ENCODE measurements at places on chromosomes 1 and 21. TPM values are rescaled to one million over a fixed set of nuclear protein-coding genes. Genes with fewer than 3 reads are reported as not detected.

- DNase-seq, result peak; percentile 43
- H3K36me3 ChIP-seq, result no peaks in the 10 kb centered on the region
- H3K27ac ChIP-seq, result peak within 1 kb of the TSS; percentile 32
- peak within 1 kb of the TSS; percentile 95 for H3K4me3 ChIP-seq
- H3K4me1 ChIP-seq, result peaks cover 47% of the 10 kb centered on the region
- H3K27me3 ChIP-seq, result peaks cover 54% of the 10 kb centered on the region
Measured at GRCh38 chr1:166975361-166976129, at the start of gene ILDR2. TSS of gene ILDR2 (minus strand) at chr1:166975540. CDS start at chr1:166975268, 272 bp downstream.

PYHIN1 gene
- not detected for total RNA-seq

GRCh38 chr1:78047631-78048030 is 1.9 kb downstream of the GIPC2 start:
- H3K4me3 ChIP-seq, result peak overlapping the region; percentile 18
- DNase-seq, result no peak
- no peaks in the 10 kb centered on the region for H3K36me3 ChIP-seq
- H3K27me3 ChIP-seq, result peaks cover 71% of the 10 kb centered on the region

GJA8 gene
- not detected for total RNA-seq

LCE1E gene
- total RNA-seq, result not detected

GRCh38 chr1:26034504-26035202 is 11.3 kb downstream of the SLC30A2 start:
- H3K4me1 ChIP-seq, result peaks cover 41% of the 10 kb centered on the region
- H3K36me3 ChIP-seq, result no peaks in the 10 kb centered on the region
- peak overlapping the region; percentile 97 for H3K4me3 ChIP-seq
- DNase-seq, result no peak
- no peak overlapping the region for H3K27ac ChIP-seq

DNA sequence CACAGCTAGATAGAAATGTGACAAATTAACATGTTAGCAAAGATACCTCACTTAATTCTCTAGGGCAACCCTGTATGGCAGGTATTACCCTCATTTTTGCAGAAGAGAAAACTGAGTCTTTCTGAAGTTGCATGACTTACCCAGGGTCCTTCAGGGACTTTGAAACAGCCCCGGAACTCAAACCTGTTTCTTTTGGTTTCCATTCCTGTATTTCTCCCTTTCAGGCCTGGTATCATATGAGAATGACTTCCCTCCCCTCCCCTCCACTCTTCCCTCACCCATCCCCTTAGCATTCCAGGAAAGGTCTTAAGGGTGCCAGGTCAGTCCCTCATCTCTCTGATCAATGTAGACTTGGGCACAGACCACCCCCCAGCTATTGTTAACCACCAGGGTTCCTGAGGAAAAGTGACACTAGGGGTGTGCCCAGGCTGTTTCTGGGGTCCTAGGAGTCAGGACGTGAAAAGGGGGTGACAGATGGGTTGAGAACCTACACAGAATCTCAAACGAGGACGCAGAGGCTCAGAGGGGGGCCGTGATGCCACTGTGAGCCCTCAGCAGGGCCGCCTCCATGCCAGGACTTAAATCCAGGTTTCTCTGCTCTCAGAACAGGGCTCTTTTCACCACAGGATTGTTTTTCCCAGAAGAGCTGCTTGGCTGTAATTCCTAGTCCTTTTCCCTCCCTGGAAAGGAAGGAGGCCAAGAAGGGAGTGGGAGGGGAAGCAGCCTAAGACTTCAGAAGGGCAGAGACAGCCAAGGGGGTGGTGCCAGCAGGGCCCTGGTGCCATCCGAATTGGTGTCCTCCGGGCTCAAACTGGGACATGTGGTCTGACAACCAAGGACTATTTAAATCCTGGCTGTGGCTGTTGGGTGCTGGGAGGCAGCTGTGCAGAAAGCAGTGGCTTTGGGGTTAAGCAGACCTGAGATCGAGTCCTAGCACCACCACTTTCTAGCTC is 2.1 kb upstream of the WASF2 start:
- H3K4me3 ChIP-seq, result peak overlapping the region; percentile 47
- H3K27ac ChIP-seq, result no peak overlapping the region
- peaks cover 42% of the 10 kb centered on the region for H3K4me1 ChIP-seq
- DNase-seq, result no peak
- H3K27me3 ChIP-seq, result no peaks in the 10 kb centered on the region
- H3K36me3 ChIP-seq, result no peaks in the 10 kb centered on the region

- no peaks in the 10 kb centered on the region for H3K36me3 ChIP-seq
- H3K27me3 ChIP-seq, result peaks cover 54% of the 10 kb centered on the region
- H3K27ac ChIP-seq, result no peak overlapping the region
- H3K4me1 ChIP-seq, result no peaks in the 10 kb centered on the region
- no peak for DNase-seq
Measured at GRCh38 chr1:165254376-165254775, 102.1 kb downstream of the LMX1A start.

GRCh38 chr1:231207437-231207836 is 33.6 kb upstream of the GNPAT start:
- H3K36me3 ChIP-seq, result no peaks in the 10 kb centered on the region
- H3K27ac ChIP-seq, result no peak overlapping the region
- H3K4me3 ChIP-seq, result no peak overlapping the region

GRCh38 chr1:31163866-31164265 is 75.8 kb downstream of the NKAIN1 start:
- H3K27me3 ChIP-seq, result no peaks in the 10 kb centered on the region
- no peak overlapping the region for H3K4me3 ChIP-seq
- H3K27ac ChIP-seq, result no peak overlapping the region
- DNase-seq, result no peak

DNA sequence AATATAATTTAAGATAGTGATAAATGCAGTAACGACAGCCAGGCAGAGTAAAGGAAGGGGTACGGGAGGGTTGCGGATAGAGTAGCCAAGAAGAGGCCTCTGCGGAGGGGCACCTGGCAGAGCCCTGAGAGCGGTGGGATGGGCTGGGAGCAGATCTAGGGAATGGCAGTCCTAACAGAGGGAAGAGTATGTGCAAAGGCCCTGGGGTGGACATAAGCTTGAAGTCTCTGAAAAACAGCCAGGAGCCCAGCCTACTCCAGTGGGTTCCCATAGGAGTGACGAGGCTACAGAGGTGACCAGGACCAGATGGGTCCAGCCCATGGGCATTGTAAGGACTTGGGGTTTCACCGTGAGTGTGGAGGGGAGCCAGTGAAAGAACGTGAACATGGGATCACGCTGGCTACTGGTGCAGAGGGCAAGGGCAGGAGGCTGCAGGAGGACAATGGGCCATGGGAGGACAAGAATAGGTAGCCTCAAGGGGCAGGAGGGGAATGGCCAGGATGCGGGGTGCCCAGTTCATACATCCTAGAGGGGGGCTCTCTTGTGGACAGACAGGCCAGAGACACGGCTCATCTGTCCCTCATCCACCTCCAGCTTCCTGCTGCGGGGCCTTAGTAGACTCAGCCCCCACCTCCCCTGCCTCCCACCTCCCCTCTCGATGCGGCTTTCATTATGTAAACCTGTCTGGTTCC is 185.7 kb upstream of the VAMP3 start:
- no peaks in the 10 kb centered on the region for H3K4me1 ChIP-seq
- no peak overlapping the region for H3K4me3 ChIP-seq
- no peaks in the 10 kb centered on the region for H3K36me3 ChIP-seq
- no peaks in the 10 kb centered on the region for H3K27me3 ChIP-seq
- peak overlapping the region; percentile 37 for H3K27ac ChIP-seq
- no peak for DNase-seq

GRCh38 chr21:34996304-34997101 is 52.6 kb downstream of the RUNX1 start:
- DNase-seq, result no peak
- no peaks in the 10 kb centered on the region for H3K27me3 ChIP-seq
- H3K36me3 ChIP-seq, result no peaks in the 10 kb centered on the region
- no peak overlapping the region for H3K27ac ChIP-seq
- peaks cover 9% of the 10 kb centered on the region for H3K4me1 ChIP-seq

DNA sequence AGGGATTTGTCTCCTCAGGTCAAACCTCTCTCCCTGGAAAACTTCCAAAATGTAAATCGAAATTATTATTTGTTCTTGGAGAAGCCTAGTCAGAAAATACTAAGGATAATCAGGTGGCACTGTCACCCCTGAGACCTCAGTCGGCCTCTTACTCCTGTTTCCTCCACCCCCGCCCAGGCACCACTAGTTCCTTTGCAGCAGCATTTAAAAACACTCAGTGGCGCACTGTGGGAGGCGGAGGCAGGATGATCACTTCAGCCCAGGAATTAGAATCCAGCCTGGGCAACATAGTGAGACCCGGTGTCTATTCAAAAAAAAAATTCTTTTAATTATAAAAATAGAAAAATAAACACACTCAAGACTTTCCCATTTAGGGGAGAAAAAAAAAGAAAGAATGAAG is 18.0 kb upstream of the IFNAR2 start:
- H3K4me1 ChIP-seq, result peaks cover 12% of the 10 kb centered on the region
- no peak for DNase-seq
- no peak overlapping the region for H3K27ac ChIP-seq
- H3K36me3 ChIP-seq, result peaks cover 10% of the 10 kb centered on the region

DNA sequence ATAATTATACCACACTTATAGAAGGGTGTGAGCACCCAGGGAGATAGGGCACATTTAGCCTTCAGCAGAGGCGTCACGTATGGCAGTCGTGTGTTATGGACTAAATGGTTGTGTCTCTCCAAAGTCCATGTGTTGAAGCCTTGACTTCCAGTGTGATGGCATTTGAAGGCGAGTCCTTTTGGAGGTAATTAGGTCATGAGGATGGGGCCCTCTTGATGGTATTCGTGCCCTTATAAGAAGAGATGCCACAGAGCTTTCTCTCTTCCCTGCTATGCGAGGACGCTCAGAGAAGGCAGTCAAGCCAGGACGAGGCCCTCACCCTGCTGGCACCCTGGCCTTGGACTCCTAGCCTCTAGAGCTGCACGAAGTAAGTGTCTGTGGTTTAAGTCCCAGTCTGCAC is 375.0 kb upstream of the C1orf174 start:
- peaks cover 19% of the 10 kb centered on the region for H3K4me1 ChIP-seq
- H3K36me3 ChIP-seq, result peaks cover 6% of the 10 kb centered on the region
- no peak overlapping the region for H3K27ac ChIP-seq

DNA sequence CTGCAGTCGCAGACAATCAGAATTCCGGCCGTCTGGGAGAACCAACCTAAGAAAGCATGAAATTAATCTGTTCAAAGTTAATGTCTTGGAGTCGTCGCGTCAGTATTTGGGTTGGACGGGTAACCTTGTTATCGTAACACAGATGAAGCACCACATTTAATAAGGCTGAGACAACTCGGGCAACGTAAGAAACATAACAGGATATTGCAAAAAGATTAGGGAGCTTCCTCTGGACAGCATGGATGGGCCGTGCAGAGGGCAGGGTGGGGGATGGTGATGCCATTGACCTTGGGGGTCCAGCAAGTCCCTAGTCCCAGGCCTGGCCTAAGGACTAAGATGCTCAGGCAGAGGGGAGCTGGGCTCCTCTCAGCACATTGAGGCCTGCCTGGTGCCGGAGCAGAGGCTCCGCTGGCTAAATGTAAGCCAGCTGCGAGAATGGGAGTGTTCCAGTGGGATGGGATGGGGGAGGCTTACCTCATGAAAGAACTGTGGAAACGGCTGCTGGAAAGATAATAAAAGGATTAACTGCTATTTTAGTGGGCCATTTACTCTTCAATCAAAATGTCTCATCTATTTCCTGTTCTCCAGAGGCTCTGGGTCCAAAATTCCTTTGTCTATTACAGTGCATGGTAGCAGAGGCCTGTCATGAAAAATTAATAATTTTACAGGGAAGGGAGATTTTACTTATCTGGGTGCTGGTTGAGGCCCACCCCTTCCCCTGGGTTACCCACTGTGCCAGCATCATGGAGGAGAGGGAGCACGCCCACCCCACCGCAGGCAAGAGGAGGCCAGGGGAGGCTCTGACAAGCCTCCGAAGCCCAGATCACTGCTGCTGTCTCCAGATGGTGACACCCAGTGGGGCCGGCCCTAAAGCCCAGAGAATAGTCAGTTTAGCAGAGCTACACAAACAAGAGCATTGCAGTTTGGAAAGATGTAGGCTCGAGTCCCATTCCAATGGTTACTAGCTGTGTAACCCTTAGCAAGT is 131.6 kb downstream of the DMRTB1 start:
- H3K36me3 ChIP-seq, result no peaks in the 10 kb centered on the region
- H3K27ac ChIP-seq, result no peak overlapping the region
- no peak overlapping the region for H3K4me3 ChIP-seq
- peaks cover 5% of the 10 kb centered on the region for H3K4me1 ChIP-seq
- no peak for DNase-seq

- H3K27me3 ChIP-seq, result no peaks in the 10 kb centered on the region
- no peak overlapping the region for H3K27ac ChIP-seq
- no peak overlapping the region for H3K4me3 ChIP-seq
Measured at GRCh38 chr1:212814537-212815334, 23.0 kb downstream of the TATDN3 start.

DNA sequence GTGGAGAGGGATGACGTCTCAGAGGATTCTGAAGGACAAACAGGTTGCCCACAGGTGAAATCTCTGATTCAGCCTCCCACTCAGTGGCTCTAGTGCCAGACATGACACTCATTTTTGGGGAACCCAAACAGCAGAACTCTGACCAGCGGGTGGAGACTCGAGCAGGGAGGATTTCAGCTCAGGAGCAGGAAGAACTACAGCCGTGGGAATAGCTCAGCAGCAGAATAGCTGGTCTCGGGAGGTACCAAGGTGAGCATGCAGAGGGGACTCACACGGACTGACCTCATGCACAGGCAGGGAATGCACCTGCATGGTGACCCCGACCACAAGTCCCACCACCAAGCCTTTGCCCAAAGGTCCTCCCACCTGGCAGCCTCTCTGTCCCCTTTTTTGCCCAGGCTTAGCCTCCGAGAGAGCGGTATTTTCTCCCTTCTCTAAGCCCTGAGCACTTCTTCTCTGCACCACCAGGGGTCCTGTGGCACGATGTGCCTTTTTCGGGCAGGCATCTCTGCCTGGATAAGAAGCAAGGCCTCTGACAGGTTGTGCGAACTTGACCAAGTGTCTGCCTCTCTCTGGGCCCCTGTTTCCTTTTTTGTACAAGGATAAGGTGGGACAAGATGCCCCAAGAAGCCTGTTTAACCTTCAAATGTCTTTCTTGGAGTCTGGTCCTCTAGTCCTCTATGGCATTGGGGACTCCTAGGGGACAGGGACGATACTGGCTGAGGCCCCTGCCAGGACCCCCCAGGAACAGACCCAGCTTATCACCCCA is 8.8 kb upstream of the FGR start:
- H3K36me3 ChIP-seq, result no peaks in the 10 kb centered on the region
- no peak overlapping the region for H3K4me3 ChIP-seq
- peaks cover 8% of the 10 kb centered on the region for H3K4me1 ChIP-seq
- H3K27ac ChIP-seq, result no peak overlapping the region

DNA sequence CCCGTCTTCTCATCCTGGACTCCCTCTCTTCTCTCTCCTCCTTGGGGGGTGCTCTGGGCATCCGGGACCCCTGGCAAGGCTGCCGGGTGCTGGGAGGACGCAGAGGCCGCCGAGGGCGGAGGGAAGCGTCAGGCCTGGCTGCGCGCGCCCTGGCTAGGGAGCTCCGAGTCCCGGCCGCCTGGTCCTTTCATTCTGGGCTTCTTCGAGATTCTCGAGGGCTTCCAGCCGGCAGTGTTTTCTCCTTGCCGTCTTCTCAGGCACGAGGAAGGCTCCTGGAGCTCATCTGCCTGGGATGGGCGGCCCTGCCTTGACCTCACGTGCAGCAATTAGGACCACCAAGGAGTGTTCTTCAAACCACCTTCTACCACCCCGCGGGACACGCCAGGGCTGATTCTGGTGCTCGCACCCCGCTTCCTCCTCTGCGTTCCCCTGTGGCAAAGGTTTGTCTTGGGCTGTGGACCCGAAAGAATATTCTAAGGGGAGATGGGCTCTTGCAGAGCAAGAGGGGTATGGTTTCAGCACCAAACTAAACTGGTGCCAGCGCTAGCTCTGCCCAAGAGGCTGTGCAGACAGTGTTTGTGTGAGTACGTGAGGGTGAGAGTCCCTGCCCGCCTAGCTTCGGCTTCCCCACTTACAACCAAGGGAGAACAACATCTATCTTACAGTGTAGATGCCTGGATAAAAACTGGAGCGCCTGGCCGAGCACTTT is 36.5 kb downstream of the PIK3CD start:
- no peak overlapping the region for H3K27ac ChIP-seq
- peaks cover 65% of the 10 kb centered on the region for H3K27me3 ChIP-seq
- peak; percentile 23 for DNase-seq
- H3K4me1 ChIP-seq, result peaks cover 22% of the 10 kb centered on the region
- no peaks in the 10 kb centered on the region for H3K36me3 ChIP-seq

Data from neural crest cell (in vitro differentiated cells).